ENCODE measurements at places on chromosomes 1 and 21.

DNA sequence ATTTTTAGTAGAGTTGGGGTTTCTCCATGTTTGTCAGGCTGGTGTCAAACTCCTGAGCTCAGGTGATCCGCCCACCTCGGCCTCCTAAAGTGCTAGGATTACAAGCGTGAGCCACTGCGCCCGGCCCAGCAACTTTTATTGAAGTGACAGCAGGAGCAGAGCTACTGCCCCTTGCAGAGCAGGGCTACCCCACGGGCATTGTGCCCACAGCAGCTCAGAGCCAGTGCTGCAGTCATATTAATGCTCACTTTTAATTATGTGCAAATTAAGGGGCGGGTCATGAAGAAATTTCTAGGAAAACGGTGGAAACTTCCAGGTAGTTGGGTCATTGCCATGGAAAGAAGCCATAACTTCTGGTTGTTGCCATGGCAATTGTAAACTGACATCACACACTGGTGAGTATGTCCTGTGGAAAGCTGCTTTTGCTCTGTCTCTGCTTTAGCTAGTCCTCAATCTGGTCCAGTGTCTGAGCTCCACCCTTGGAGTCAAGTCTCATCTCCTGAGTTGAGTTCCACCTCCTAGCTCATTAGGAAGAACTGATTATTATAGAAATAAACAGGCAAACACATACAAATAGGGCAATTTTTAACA is 127.3 kb upstream of the ADGRL4 start:
- DNase-seq = no peak

DNA sequence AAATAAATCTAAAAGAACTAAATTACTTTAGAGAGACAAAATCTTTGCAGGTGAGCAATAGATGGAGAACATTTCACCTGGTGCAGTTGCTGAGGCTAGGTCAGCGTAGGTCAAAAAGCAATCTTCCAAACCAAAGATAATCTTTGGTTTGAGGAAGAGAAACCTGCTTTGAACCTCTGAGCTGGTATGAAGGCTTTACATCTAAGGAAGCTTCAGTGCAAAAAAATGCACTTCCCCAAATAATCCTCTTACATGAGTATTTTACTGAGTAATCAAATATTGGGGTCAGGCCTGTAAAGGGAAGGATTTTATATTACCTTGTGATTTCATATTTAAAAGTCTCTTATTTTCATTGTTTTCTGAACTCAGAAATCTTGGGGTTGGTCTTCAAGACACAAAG is 223.6 kb downstream of the SRGAP2C start:
- no peak for DNase-seq

GRCh38 chr1:98707556-98707955 is 46.0 kb downstream of the SNX7 start:
- no peak for DNase-seq

DNA sequence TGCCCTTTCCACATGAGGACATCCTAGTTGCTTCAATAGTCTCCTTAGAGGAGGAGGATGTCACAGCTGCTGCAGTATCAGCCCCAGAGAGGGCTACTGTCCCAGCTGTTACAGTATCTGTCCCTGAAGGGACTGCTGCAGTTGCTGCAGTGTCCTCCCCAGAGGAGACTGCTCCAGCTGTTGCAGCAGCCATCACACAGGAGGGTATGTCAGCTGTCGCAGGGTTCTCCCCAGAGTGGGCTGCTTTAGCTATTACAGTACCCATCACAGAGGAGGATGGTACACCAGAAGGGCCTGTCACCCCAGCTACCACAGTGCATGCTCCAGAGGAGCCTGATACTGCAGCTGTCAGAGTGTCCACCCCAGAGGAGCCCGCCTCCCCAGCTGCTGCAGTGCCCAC is 78.5 kb upstream of the BMP8A start:
- DNase-seq = no peak

DNA sequence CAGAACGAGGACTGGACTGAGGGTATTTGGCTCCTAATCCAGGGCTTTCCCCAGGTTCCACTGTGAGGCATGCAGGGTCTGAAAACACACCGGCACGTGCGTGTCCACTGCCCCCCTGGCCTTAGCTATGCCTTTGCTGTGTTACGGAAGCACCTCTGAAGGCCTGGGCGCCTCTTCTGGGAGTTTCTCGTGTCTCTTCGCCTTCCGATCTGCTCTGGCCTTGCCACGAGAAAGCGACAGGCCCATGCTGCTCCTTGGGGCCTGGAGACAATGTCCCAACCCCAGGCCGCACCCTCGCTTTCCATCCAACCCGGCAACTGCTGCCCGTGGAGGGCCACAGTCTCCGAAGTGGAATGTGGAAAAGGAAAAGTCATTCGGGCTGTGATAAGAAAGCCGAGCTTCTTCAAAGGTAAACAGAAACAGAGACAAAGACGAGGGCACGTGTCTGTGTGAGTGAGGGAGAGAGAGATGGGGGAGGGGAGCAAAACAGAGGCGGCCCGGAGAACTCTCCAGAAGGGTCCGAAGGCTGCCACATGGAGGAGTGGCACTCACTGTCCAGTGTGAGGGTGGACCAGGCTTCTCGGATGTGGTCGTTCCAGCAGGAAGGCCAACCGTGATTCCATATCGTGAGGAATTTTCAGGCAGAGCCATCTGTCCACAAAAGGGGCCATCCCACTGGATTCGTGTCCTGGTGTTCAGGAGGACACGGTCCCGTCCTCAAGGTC is 3.4 kb upstream of the UMODL1 start:
- DNase-seq = no peak

DNA sequence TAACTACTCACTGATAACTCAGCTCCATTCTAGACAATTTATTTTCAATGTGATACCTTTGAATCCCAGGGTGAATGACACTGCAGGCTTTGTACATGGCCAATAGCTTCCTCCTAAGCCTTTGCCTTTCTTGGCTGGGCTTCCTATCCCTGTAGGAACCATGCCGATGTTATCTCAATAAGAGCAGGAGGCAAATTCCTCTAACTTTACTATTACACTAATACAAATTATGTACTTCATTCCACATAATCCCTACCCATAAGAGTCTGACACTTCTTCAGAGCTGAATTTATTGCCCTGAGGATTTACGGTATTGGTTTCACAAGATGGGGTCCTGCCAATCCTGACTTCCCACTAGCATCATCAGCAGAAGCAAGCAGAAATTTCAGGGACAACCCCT is 14.0 kb downstream of the TGFBR3 start:
- no peak for DNase-seq

DNA sequence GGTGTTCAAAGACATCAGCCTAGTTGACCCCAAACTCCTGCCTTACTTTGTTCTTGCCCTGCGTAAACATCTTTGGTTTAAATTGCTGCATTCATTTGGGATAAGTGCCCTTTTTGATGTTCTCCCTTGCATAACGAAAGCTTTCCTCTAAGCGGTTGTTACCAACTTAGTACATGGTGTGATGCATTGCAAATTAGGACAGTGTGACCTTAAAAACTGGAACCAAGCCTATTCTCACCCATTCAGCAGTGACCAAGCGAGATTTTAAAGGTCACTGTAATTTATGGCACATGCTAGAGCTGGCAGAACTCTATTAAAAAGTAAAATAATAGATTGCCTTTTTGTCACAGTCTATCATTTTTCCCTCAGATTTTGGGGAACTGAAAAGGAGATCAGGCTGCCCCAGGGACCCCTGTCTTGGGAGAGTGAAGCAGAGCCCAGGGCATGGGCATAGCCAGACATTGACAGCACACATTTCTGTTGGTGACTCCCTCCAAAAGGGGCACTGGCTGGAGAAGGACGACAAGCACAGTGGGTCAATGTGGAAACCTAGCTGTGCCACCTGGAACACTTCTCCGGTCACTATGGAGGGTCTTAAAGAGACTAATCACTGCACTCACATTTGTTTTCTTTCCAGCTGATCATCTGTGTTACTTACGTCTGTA is 63.9 kb downstream of the KCNK1 start:
- DNase-seq = no peak

DNA sequence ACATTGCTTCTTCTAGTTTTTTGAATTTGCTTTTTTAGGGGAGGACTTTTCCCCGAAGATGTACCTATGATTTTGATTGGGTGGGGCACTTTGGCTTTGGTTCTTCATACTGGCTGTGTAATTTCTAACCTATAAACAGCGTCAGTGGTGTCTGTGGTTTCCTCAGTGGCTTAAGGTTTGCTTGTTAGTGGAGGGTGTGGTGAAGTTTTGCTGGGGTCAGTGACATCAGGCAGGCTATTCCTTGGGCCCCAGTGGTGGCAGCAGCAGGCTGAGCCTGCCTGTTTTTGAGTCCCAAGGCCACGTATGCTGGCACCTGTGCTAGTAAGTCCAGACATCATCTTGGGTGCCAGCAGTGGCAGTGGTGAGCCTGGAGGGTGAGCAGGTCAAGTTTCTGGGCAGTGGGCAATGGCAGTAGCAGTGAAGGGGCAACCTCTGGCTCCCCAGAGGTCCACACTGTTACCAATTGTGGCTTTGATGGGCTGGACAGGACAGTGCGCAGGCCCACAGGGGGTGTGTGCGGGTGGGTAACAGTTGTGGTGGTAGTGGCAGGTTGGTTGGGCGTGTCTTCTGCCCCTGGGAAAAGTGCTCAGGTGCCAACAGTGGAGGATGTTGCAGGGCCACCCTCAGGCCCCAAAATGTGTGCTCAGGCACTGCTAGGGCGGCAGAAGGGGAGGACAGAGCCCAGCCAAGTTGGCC is 54.9 kb upstream of the B3GALT2 start:
- DNase-seq = no peak

DNA sequence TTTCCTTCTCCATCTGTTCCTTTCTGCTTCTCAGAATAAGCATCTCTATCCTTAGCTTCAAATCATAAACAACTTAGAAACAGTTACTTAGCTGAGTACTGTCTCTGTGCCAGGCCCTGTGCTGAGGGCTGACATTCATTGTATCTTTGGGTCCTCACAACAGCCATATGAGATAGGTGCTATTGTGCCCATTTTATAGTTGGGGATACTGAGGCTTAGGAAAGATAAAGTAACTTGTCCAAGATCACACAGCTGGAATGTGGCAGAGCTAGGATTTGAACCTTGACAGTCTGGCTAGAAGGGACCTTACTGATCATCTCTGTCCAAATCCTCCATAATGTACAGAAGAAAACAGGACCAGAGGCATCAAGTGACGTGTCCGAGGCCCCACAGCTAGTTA is 25.0 kb downstream of the CD247 start:
- DNase-seq = no peak

GRCh38 chr1:64942675-64943074 is 23.7 kb downstream of the JAK1 start:
- no peak for DNase-seq

DNA sequence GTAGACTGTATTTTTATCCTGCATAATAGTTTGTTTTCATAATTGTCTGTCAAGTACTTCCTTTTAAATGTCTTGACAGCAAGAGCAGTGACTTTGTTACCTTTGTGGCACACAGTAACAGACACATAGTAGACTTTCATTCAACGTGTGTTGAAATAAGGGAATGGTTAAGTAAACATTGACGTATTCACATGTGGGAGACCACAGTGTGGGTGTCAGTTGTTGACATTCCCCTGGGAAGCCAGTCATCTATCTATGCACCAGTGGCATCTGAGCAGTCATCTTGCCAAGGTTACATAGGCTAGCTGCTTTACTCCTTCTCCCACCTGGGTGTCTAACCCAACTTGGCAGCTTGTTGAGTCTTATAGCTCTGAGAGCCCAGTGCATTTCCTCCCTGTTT is 1.4 kb upstream of the NUP133 start:
- no peak for DNase-seq

- no peak for DNase-seq
Measured at GRCh38 chr1:59057211-59057694, 239.6 kb upstream of the FGGY start.

- no peak for DNase-seq
Measured at GRCh38 chr1:248054671-248055070, 8.0 kb downstream of the OR2L3 start.

DNA sequence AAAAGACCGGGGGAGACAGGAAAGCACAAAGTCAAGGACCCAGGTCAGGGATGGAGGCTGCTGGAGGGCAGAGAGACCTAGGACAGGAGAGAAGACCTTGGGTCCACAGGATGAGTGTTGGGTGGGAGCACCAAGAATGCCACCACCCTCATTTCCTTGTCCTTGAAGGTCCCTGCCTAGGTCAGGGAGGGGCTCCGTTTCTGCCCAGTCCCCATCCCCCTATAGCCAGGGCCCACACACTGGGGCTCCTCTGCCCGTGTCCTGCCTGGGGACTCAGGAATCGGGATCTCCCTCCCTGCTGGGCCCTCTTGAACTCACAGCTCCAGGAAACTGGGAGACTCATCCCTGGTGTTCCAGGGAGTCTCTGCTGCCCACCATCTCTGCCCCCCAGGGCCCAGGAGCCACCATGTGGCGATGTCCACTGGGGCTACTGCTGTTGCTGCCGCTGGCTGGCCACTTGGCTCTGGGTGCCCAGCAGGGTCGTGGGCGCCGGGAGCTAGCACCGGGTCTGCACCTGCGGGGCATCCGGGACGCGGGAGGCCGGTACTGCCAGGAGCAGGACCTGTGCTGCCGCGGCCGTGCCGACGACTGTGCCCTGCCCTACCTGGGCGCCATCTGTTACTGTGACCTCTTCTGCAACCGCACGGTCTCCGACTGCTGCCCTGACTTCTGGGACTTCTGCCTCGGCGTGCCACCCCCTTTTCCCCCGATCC is 584 bp downstream of the TINAGL1 start:
- DNase-seq = no peak

DNA sequence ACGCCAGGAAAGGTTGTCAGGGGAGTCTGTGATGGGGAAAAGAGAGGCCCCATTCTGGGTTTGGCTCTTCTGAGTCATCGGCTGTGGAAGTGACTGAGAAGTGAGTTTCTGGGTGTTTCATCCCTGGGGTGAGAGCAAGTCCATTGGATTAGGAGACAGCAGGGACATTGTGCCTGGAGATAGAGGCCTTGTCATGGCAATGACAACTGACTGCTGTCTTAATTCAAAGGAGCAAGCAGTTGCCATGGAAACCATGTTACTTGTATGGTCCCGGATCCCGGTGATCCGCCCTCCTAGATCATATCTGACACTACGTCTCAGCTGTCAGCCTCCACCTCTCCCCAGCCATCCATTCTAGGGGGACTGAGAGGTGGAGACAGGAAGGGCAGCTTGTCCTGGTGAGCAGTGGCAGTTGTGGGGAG is 34.4 kb downstream of the KIAA0040 start:
- DNase-seq = no peak

GRCh38 chr1:240402326-240402725 is 209.6 kb downstream of the GREM2 start:
- DNase-seq = no peak

Data from activated T-cell treated with anti-CD3 and anti-CD28 coated beads for 48 hours (primary cell).